ENCODE measurements at places on chromosomes 2 and 18.

GRCh38 chr2:24626131-24626530 lies 135.1 kb downstream of the NCOA1 start:
- DNase-seq = no peak

- no peak for DNase-seq
Measured at GRCh38 chr2:3008561-3008960, 369.1 kb downstream of the EIPR1 start.

GRCh38 chr2:235458839-235459273 lies 35.0 kb upstream of the AGAP1 start:
- DNase-seq = no peak

- no peak for DNase-seq
Measured at GRCh38 chr2:203909974-203910373, 26.6 kb upstream of the ICOS start.

GRCh38 chr2:234733093-234733489 lies 218.7 kb upstream of the SH3BP4 start:
- DNase-seq = no peak

GRCh38 chr2:760001-760400 lies 82.8 kb upstream of the TMEM18 start:
- no peak for DNase-seq

DNA sequence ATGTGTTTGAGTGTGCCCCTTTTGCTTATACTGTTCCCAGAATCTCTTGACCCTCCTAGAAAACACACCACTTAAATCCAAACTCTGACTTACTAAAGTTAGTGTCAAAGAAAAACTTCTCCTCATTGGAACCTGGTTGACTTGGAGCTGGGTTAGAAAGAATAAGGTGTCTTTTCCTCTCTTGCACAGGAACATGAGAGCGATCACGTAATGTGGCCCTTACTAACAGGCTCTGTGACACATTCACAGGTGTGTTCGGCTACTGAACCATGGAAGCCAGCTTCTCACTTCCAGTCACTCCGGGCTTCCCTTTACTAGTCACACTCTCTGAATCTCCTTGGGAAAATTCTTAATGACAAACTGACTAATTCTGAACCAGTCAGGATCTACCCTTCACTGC lies 5.4 kb upstream of the POU3F3 start:
- no peak for DNase-seq

DNA sequence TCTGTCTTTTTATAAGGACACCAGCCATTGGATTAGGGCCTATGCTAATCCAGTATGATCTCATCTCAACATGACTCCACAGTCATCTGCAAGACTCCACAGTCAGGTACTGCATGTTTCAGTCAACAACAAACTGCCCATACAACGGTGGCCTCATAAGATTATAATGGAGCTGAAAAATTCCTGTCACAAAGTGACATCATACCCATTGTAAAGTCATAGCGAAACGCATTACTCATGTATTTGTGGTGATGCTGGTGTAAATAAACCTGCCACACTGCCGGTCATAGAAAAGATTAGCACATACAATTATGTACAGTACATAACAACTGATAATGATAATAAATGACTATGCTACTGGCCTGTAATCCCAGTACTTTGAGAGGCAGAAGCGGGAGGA lies 102.2 kb downstream of the TEX51 start:
- DNase-seq = no peak

- no peak for DNase-seq
Measured at GRCh38 chr18:3970929-3971328, 484.2 kb downstream of the DLGAP1 start.

- DNase-seq = no peak
Measured at GRCh38 chr18:60980422-60981005, 352.7 kb upstream of the CDH20 start.

DNA sequence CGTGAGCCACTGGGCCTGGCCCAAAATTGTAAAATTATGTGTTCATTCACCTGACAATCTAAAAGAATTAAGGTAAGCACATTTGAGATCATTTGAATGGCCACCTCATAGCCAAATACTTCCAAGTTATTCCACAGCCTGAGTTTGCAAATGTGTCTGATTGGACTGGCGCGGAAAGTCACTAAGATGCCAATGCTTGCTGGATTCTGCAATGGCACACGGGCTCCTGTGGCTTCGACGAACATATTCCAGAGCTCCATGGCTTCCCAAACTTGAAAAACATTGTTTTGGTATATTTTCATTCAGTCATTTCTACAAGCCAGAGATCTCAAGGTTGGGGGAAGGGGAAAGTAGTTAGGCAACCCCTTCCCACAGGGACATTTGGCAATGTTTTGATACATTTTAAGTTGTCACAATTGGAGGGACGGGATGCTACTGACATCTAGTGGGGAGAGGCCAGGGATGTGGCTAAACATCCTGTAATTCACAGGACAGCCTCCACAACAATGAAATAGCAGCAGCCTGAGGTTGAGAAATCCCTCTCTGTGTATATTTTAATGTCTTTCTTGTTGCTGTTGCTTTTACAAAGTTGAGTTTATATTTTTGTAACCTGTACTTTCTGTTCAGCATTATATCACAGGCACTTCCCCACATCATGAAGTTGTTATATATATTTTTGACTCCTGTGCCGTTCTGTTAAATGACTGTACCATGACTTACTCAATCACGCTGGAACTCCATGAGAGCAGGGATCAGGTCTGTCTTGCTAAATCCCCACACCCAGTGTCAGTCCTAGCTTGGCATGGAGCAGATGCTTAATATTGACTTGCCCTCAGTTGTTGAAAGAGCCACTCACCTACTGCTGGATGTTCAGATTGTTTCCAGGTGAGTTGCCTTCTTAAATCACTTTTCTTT lies 56.9 kb downstream of the COL4A4 start:
- no peak for DNase-seq

- DNase-seq = no peak
Measured at GRCh38 chr18:53521068-53521467, 703.4 kb downstream of the MBD2 start.

- no peak for DNase-seq
Measured at GRCh38 chr2:107380912-107381311, 445.8 kb upstream of the RGPD4 start.

- DNase-seq = peak; percentile 6
Measured at GRCh38 chr2:19868701-19869580, 32.8 kb downstream of the TTC32 start.

- no peak for DNase-seq
Measured at GRCh38 chr2:33153008-33153407, 206.3 kb downstream of the LTBP1 start.

DNA sequence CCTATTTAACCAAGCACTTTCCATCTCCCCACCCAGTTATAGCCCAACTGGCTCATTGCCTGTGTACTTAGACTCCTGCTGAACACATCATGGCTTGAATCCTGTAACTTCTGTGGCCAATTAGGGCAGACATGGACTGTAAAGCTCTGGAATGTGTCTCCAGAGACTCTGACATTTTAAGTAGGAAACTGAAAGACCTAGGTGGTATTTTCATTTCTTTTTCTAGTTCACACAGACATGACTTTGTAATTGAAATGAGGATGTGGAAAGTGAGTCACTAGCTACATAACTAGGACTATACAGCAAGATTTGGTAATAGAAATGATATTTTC lies 12.2 kb downstream of the DOK1 start:
- DNase-seq = no peak

DNA sequence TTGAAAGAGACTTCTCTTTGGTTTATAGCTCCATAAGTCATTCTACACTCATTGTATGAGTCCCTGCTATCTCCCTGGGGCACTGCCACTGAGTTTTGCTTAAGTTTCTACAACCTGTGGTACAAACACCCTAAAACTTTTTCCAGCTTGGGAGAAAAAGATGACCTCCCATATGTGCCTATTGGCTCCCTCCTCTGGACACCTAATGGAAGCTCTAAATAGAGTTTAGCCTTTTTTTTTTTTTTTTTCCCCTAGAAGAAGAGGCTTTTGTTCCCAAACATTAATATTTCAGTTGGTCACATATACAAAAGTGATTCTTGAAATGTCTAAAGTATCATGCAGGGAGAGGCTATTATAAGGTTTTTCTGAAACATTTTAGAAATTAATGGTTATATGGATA lies 547.2 kb upstream of the TMEFF2 start:
- no peak for DNase-seq

- no peak for DNase-seq
Measured at GRCh38 chr2:120694034-120694433, 41.6 kb upstream of the GLI2 start.

Data from stimulated activated CD8-positive, alpha-beta memory T cell treated with anti-CD3 and anti-CD28 coated beads, Interleukin-15, amount 100 ng/mL, for 24 hours (primary cell).